Mesenchymal stem cell (in vitro differentiated cells and primary cell): ENCODE measurements at places on chromosomes 7 and 10.
A peak's percentile ranks its signal among the peaks of the same experiment; 100 is the strongest.

DNA sequence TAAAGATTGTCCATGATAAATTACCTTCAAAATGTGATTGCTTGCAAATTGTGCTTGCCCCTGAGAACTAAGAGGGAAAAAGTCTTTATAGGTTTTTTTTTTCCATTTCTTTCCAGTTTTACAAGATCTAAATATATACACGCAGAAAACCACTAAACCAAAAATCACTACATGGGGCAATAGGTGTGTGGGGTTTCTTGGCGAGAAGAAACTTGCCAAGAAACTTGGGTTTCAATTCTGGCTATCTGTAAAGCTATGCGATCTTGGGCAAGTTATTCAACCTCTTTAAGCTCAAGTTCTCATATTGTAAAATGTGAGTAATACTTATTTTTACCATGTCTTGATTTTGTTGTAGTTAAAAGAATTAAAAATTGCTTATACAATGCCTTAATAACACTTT is 17.0 kb downstream of the CUBN start:
- no peak for DNase-seq

- no peak for DNase-seq
Observed at GRCh38 chr10:78551184-78552005, 517.4 kb upstream of the ZMIZ1 start.

DNA sequence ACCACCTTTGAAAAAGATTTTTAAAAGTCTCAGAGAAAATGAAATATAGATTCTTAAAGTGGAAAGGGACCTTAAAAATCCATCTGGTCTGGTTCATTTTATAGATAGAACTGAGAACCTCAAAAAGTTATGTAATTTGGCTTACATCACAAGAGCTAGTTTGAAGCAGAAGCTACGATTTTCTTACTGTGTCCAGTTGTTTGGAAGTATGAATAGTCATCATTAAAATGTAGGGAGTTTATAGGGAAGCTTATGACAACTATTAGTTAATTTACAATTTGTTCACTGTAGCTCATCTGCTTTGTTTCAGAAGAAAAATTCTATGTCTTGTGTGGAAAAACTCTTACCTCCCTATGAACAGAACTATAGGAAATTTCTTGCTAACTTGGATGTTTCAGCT is 26.9 kb downstream of the ZEB1 start:
- no peak for DNase-seq

- DNase-seq = peak; percentile 33
Observed at GRCh38 chr7:112162784-112163506, 43.3 kb downstream of the DOCK4 start.

DNA sequence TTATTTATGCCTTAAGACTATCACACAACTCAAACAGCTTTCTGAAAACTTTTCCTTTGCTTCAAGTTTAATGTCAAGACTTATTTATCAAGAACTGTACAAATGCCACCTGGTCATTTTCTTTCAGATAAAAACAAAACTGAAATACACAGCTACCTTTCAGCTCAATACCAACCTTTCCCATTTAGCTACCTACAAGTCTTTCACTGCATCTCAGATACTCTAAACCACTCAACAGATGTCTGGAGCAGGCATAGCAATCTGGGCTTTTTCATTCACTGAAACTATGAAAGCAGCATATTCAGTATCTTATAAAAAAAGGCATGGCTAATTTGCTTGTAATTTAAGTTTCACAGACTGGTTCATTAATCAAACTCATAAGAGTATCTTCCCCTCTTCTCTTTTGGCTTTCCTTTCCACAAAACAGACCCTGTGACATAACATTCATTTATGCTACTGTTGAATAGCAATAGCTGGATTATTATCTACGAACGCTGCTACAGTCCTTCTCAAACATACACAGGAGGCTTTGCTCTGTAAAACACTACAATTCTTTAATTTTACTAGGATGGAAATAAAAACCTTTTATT is 8.2 kb downstream of the TRA2A start:
- no peak for DNase-seq
